Hippocampal formation (tissue), 2 donors: ENCODE measurements at places on chromosomes 6 and 20.

DNA sequence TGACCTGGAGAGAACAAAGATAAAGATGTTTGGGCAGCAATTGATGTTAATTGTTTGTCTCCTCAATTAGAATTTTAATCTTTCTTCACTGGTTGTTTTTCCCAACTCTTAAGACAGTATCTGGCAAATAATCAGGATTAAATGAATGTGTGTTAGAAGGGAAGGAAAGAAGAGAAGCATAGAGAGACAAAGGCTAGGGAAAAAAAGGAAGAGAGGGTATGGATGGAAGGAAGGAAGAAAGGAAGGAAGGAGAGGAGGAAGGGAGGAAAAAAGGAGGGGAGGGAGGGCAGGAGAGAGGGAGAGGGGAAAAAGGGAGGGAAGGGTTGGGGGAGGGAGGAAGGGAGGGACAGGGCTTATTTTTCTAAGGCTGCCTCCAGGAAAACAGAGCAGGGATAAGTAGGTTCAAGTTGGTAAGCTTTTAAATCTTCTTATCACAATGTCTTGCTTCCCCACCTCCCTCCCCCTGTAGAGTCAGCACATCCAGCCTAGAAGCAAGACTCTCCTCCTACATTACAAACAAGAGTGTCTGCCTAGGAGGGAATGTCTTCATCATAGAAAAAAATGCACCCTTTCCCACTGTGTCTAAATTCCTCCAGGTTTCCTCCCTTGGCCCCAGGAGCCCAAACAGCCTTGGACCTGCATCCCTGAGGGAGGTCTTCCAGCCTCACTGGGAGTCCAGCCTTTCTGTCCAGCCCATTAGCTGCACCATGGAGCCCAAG is 447.8 kb upstream of the JARID2 start:
- DNase-seq = no peak

DNA sequence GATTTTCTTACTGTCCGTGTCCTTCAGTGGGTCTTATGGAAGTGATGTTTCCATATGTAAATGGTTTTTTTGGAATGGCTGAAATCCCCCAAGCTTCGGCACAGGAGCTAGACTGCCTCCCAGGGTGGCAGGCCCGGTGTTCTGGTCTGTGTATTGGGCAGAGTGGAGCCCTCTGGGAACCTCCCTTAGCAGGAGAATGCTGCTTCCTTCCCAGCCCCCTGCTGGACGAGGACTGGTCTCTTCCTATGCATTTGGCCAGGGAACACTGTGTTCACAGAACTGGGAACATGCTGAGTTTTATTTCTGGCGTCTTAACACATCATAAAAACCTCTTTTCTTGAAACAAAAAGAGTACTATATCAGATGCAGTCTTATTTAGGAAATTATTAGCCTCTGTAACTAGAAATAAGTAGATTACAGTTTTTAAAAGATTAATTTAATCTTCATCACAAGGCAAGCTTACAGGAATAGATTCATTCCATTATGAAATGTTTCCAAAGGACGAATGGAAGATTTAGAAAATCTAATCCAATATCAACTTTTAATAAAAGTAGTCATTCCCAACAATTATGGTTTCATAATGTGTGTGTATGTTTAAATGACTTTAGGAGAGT is 56.6 kb downstream of the SYTL3 start:
- no peak for DNase-seq

GRCh38 chr20:5658912-5659345 is 91.3 kb upstream of the SHLD1 start:
- peak; percentile 44 for DNase-seq

DNA sequence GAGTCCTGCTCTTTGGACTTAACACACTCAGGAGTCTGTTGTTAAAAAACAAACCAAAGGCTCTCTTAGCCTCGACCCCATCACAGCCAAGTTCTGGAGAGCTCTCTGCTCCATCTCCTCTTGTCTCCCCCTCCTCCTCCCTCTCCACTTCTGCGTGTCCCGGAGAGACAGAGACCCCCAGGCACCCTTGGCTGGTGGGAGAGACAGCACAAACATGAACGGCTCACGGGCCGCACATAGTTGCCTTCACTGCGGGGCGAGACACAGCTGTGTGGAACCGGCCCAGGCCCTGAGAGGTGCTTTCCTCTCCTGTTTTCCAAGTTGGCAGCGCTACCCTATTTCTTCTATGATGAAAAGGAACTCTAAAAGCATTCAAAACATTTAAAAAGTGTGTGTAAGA is 23.3 kb upstream of the MYT1 start:
- DNase-seq = no peak

DNA sequence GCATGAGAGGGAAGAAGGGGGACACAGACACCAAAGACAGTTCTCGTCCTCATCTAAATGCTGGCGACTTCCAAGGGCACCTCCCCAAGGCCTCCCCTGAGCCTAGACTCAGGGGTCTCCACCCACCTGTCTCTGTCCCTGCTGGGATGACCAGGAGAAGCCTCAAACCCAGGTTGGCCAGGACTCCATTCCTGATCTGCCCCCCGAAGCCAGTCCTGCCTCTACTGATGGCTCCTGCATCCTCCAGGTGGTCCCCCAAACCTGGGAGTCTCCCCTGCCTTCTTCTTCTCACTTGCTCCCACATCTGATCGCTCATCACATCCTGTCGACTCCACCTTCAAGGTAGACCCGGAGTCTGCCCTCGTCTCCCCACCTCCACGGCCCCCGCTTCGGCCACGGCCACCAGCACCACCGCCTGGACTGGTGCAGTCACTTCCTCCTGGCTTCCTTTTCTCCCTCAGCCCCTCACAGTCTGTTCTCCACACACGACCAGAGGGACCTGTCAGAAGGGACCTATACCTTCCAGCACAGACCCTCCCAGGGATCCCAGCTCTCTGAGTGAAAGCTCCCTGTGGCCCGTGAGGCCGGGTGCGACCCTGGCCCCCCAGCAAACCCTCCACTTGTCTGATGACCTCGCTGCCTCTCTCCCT is 92.1 kb downstream of the CEBPB start:
- DNase-seq = no peak

DNA sequence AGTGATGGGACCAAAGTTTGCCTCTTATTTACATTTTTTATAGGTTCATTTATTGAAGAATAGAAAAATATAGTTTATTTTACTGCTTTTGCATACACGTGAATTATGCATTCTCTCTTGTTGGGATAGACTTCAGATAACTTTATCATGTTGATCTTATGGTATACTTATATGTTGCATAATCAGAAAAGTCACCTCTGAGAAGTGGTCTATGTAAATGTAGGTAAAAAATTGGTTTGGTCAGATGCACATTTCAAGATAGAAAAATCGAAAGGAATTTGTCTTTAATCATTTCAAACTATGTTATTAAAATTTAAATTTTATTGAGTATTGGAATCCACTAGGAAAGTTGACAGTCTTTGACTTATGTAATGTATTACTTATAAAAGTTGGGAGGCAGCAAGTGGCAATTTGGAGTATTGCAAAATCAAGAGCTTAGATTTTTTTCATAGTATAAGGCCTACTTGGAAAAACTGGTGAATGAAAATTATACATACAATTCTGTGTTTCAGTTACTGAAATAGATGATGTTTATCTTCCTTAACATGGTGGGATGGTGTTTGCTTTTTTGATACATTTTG is 2.4 kb downstream of the PHF3 start:
- no peak for DNase-seq

GRCh38 chr20:61760321-61760720 is 305.4 kb downstream of the TAF4 start:
- no peak for DNase-seq

GRCh38 chr6:120274547-120274946 is 925.0 kb upstream of the MAN1A1 start:
- DNase-seq = no peak

DNA sequence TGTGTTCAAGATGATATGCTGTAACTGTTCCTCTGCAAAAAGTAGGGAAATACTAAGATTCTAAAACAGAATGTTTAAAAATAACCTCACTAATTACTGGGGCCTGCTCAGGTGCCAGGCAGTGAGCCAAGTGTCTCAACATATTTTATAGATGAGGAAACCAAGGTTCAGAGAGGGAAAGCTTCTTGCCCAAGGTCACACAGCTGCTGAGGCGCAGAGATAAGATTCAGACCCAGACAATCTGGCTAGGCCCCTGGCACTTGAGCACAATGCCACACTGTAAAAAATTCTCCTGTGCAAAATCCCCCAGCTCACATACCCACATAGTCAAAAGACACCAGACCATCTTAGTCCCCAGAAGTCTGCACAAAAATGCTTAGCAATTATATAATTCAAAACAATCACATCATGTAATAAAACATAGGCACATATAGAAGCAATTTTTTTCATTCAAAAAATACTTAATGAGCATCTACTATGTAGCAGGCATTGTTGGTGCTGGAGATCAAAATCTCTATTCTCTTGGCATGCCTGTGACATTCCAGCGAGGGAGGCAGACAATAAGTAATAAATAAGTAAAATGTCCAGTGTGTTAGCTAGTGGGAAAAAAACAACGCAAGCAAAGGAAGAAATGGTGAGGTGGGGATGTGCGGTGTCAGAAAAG is 10.3 kb downstream of the PREX1 start:
- DNase-seq = no peak

- no peak for DNase-seq
These were observed 13.6 kb downstream of the FGD2 start for GRCh38 chr6:37019065-37019450.

- DNase-seq = peak; percentile 60
These were observed 25.6 kb downstream of the WRNIP1 start for GRCh38 chr6:2790588-2791449.

- DNase-seq = no peak
These were observed 266.9 kb upstream of the CITED2 start for GRCh38 chr6:139641376-139641775.

DNA sequence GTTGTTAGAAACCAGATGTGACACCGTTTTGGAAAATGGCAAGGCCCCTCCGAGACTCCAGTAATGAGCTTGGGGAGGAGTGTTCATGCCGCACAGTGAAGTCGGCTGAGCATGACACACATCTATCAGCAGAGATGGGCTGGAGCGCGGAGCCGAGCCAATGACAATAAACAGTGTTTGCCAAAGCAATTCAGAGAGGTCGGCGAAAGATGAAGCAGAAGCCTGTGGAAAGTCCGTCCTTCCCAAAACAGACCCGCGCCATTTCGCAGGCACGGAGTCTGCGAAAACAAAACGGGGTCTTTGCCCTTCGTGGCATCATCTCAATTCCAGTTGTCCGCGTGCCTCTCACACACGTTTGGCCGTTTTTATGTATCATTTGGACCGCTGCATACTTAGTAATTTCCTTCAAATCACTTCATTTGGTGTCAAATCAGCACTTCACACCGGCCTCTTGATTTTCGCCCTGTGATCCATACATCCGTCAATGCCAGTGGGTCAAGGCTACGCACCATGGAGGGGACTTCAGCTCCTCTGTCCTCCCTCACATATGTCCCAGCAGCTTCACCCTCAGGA is 71.3 kb downstream of the SULF2 start:
- DNase-seq = no peak

GRCh38 chr6:153781306-153781705 is 257.7 kb upstream of the OPRM1 start:
- DNase-seq = no peak

DNA sequence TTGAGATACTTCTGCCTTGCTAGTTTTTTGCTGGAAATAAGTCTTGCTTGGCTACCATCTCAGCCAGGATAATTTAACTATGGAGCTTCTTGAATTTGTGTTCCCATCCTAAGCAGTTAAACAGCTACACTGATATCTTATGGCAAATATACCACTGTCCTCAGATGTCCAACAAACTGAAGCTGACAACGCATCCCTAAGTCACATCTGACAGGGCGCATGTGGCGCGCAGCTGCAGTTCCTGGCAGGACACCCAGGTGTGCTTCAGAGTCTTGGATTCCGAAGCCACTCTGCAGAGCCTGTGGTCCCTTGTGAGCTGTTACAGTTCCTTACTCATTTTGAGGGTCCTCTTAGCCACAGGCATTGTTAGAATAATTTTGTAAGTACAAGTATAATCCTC is 127.9 kb downstream of the WDR27 start:
- no peak for DNase-seq

GRCh38 chr20:33139467-33139866 is 28.5 kb upstream of the BPIFA2 start:
- no peak for DNase-seq

DNA sequence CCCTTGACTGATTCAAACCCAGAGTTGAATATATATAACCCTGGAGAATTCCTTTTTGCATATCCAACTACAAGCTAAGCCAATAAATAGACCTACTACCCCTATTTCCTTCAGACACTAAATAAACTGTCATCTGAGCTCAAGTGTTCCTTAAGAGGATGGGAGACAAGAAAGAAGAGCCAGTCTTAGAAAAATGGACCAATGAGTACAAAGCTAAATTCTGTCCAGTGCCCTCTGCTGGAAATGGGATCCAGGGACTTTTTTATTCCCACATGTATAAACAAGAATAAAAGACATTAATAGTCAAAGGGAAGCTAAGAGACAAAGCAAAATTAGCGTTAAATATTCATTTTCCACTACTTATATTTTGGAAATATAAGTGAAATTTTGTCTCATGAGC is 4.8 kb downstream of the PPP1R10 start:
- DNase-seq = no peak

DNA sequence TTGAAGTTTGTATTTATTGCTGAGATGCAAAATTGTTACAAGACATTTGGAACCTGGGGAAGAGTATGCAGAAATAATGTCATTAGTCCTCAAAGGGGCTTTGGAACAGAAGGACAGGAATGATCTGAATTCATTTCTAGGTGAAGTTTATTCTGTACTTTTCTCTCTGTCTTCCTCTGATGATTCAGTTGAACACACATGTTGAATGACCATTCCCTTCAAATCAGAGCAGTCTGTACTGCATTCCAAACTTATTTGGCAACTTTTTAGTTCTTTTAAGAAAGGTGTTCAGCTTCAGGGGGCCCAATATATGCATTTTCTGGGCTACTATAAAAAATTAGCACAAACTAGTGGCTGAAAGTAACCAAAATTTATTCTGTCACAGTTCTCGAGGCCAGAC is 213.9 kb upstream of the LAMP5 start:
- no peak for DNase-seq

- DNase-seq = no peak
These were observed 13.2 kb upstream of the ARMC12 start for GRCh38 chr6:35723587-35723986.

- no peak for DNase-seq
These were observed 24.2 kb downstream of the ZNF311 start for GRCh38 chr6:28980852-28981430.

- no peak for DNase-seq
These were observed 114.5 kb downstream of the SLC16A10 start for GRCh38 chr6:111201764-111202163.

DNA sequence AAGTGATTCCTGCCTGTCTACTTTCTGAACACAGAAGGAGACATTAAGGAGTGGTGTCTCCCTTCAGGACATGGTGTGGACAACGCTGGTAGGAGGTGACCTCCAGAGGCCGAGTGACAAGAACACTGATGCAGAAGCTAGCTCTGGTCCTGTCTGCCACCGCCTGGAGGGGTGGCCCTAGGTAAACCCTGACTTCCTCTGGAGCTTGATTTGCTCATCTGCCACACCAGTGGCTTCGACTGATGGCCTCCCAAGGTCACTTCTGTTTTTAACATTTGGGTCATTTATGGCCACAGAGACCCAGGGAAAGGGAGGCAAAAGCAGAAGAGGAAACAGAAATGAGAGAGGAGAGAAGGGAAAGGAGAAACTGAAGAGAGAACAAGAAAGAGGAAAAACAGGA is 49.4 kb upstream of the SLC22A23 start:
- DNase-seq = no peak
